ENCODE measurements at places on chromosomes 1 and 21.

- no peak for DNase-seq
Measured at GRCh38 chr1:102500758-102501157, 504.0 kb upstream of the OLFM3 start.

- no peak for DNase-seq
Measured at GRCh38 chr1:158652721-158653334, 33.7 kb downstream of the SPTA1 start.

GRCh38 chr1:5746611-5747425 is 245.4 kb downstream of the NPHP4 start:
- no peak for DNase-seq

DNA sequence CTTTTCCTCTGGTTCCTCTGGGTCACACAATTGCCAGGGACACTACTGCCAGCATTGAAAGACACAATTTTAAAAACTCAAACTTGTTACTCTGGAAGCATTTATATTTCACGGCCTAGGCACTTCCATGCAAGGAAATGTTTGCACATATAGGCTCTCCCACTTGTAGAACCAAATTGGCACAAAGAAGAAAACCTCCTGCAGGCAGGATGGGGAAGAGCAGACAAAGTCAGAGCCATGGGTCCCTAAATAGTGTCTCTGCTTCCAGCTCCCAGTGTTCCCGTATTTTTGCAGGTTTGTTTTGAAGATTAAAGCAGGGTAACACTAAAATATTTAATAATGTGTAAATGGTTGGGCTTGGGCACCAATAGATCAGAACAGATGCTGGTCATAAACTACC is 19.0 kb upstream of the ADGRL2 start:
- no peak for DNase-seq

GRCh38 chr21:35504277-35504676 is 455.2 kb upstream of the RUNX1 start:
- no peak for DNase-seq

GRCh38 chr1:194538453-194538852 is 1352.0 kb upstream of the B3GALT2 start:
- DNase-seq, result no peak

- no peak for DNase-seq
Measured at GRCh38 chr1:154151311-154151710, 3.6 kb downstream of the NUP210L start.

GRCh38 chr21:39180429-39181019 is 2.7 kb downstream of the PSMG1 start:
- no peak for DNase-seq

GRCh38 chr1:216905137-216905536 is 181.9 kb upstream of the ESRRG start:
- no peak for DNase-seq

DNA sequence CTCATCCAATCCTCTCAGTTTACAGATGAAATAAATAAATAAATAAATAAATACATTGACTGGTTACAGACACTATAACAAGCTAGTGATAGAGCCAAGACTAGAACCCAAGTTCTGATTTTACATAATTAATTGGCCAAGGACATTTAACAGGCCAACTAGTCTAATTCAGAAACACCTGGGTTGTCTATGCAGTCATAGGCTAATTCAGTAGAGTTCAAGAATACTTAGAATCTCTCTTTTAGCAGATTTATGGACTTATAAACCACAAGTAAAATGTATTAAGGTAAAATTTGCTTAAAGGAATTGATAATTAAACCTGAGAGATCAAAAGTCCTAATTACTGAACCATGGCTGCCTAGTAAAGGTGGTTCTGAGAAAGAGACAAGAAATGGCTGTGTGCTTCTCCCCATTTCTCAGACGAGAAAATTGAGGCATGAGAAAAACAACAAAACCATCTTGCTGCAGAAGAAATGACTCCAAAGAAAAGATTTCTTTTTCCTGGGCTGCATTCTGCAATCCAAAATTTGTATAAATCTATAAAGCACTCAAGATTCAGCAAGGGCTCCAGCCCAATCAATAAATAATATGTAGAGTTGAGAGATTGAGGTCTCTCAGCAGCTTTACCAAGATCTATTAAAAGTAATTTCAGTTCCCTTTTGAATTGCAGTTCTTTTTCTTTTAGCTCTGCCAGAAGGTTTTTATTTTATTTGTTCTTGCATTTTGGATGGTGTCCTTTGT is 98.3 kb downstream of the DUSP10 start:
- no peak for DNase-seq

- peak; percentile 67 for DNase-seq
Measured at GRCh38 chr1:244796719-244797406, 38.6 kb upstream of the COX20 start.

GRCh38 chr21:29077651-29078090 is 4.2 kb upstream of the CCT8 start:
- DNase-seq, result no peak

- no peak for DNase-seq
Measured at GRCh38 chr1:16219968-16220500, 7.6 kb upstream of the ARHGEF19 start.

GRCh38 chr1:61268546-61269240 is 186.3 kb downstream of the NFIA start:
- no peak for DNase-seq

- DNase-seq, result no peak
Measured at GRCh38 chr1:182268669-182269068, 122.9 kb downstream of the GLUL start.

- DNase-seq, result no peak
Measured at GRCh38 chr1:79293611-79294010, 287.1 kb upstream of the ADGRL4 start.

GRCh38 chr1:48704736-48705135 is 72.0 kb downstream of the BEND5 start:
- DNase-seq, result no peak

DNA sequence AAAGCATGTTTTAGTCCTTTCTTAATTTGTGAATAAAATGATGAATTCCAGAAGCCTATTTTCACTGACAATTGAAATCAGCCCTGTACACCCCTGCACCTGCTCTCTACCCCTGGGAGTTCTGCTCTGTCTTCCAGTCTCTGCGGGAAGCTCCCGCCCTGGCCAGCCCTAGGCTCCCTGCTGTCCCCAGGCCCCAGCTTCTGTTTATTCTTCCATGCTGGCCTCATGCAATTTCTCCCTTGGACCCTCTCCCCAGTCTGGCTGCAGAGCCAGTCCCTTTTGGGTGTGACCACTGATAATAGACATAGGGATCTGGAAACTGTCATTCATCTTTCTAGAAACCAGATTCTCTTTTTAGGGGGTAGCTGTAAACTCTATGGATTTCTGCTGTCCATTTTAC is 258.6 kb downstream of the GRIK3 start:
- no peak for DNase-seq

DNA sequence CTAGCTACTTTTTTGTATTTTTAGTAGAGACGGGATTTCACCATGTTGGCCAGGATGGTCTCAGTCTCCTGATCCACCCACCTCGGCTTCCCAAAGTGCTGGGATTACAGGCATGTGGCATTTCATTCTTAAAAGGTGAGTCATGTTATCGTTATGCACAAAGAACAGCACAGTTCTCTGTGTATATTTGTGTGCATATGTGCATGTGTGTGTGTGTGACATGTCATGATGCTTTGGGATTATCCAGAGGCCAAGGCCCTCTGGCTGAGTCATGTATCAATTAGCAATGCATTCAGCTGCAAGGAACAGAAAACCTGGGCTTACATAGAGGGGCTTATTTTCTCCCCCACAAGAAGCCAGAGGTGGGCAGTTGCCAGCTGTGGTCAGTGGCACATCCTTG is 301.7 kb upstream of the KAZN start:
- DNase-seq, result no peak

GRCh38 chr1:47444562-47445465 is 7.0 kb downstream of the FOXD2 start:
- peak; percentile 73 for DNase-seq

DNA sequence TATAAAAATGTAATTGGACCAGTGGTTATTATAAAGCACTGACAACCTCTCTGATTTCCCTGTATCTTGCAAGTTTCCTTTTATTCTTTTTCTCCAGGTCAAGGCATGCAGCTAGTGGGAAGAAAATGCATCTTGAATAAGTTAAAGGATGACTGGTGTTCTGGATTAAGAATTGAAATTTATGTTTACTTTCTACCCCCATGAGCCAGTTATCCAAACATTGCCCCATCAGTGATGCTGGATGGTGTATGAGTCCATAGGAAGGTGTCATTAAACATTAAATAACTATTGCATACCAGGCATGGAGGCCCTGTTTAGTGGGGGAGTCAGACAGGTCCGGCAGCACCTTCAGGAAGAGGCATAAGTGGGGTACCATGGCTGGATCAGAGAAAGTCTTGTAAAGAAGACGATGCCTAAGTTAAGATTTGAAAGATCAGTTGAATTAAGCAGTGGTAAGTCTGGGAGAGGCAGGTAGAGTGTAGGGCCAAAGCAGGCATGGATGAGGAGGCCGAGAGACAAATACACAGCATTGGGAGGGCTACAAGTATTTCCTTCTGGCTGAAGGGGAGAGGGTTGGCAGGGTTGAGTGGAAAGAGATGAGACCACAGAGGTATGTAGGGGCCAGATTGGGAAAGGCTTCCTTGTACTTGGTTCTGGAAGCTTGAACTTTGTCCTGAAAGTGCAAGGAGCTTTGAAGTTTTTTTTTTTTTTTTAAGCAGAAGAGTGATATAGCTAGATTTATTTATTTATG is 5.7 kb downstream of the SZRD1 start:
- no peak for DNase-seq

DNA sequence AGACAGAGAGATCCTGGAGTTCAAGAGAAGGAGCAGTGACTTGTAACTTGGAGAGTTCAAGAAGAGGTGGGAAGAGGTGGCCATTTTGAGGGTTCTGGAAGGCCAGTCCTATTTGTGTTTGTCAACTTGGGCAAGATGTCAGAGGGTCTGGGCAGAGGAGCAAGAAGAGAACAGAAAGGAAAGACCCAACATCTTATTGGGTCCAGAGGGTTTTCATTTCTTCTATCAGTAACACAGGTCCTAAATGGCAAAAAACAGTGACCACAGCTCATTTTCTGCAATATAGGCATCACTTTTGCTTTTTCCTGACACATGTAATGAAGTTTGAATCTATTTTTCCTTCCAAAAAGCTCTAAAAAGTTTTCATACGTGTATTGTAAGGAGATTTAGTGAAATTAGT is 38.3 kb upstream of the MAP10 start:
- DNase-seq, result no peak

DNA sequence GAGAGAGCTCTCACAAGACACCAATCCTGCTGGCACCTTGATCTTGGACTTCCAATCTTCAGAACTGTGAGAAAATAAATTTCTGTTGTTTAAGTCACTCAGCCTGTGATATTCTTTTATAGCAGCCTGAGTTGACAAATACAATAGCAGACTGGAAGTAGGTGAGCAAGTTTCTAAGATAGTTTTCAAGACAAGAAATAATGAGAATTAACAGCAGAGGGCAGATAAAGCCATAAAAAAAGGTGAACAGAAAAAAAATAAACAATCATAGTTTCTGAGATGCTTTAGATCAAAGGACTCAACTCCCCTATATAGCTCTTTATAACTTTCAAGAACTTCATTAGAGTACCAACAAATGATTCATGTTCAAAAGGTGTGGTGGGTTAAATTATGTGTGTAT is 119.8 kb downstream of the PLPPR5 start:
- DNase-seq, result no peak

GRCh38 chr1:228801068-228801467 is 65.8 kb downstream of the RHOU start:
- peak; percentile 20 for DNase-seq

DNA sequence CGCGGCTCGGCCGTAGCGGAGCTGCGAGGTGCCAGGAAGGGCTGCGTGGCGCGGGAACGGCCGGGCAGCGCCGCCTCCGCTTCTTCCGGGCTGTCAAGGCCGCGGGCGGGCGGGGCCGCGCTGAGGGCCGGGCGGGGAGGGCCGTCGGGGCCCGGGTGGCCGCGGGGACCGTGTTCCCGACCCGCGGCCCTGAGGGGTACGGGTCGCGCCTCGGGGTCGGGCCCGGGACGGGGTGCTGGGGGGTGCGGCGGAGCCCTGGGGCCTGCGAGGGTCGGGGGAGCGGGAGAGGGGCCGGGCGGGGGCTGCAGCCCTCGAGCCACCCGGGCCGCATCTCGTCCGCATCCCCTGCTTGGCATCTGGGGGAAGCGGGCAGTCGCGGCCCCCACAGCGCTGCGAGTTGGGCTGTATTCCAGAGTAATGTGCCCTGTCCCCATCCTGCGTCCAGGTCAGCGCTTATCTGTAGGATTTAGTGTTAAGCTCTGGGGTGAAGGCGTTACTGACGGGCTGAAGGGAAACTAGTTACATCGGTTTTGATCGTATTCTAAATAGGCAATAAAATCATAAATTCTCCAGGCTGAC is 379 bp downstream of the RER1 start:
- DNase-seq, result no peak

DNA sequence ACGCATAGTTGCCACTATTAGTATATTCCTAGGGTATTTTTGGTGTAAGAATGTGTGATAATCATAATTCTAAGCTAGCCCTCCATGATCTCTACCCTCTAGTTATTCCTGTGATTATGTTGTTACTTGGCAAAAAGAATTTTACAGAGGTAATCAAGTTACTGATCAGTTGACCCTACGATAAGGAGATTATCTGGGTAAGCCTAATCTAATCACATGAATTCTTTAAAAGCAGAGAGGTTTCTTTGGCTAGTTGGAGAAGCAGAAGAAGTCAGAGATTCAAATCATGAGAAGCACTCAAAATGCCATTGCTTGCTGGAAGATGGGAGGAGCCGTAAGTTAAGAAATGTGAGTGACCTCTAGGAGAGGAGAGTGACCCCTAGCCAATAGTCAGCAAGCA is 72.7 kb downstream of the RPE65 start:
- no peak for DNase-seq

DNA sequence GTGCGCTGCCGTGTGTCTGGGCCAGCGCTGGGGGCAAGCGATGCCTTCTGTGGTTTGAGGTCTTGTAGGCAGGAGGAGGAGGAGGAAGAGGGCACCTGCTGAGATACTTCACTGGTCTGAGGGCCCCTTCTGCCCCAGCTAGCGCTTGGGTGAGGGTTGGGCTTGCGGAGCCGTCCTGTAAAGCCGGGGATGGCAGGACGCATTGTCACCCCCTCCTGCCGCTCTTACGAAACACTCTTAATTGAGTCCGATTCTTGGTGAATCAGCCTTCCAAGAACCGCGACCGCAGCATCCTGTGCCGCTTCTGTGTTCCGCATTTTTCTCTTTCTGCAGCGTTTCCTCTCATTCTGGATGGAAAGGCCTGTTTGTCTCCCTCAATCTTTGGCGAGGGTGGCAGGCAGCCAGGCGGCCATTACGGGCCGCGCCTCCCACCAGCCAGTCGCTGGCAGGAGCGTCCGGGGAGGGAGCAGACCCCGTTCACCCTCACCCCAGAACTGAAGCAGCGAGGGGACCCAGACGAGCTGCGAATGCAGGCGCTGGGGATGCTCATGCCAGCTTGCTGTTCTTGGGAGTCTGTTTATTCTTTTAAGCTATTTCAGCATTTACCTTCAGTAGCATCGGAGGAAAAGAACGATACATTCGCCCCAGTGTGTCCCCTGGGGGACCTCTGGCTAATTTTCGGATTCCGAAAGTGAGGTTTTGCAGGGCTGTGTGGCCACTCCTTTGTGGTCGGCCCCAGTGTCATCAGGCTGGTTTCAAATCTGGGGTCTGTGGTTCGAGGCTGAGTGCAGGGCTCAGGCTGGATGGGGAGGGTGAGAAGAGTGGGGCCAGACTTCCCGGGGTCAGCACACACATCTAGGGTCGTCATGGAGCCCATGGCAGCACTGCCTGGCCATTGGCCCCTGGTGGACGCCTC is 62.7 kb downstream of the SKI start:
- peak; percentile 89 for DNase-seq
